ENCODE measurements at places on chromosomes 13 and 19.
A peak's percentile ranks its signal among the peaks of the same experiment; 100 is the strongest.

DNA sequence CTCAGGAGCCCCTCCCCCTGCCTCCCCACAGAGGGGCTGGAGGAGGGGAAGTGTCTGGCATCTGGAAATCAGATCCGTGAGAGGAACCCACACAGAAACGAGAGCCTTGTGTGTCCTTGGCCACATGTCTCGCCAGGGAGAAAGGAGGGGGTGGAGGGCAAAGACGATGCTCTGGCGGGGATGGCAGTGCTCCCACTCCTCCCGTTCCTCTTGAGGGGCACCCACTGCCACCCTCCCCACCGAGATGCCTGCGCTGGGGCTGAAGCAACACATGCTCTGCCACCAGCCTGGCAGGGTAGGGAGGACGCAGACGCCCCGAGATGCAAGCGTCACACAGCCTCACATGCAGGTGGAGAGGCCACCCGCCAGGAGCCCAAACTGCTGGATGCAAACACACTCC is 2.8 kb downstream of the ADGRL1 start:
- no peak for DNase-seq

DNA sequence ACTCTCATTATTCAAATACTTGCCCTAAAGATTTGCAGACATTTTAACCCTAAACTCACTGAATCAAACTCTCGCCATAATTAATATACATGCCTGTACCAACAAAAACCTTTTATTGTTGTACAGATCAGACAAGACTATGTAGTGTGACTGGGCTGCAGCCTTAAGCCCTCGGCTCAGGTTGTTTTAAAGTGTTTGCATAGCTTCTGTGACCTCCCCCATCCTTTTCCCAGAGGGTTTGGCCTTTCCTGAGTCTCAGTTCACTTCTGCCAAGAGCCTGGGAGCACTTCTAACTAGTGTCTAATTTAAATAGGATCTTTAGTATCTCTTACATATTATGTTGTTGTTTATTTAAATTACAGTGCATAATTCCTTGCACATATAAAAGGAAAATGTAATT is 158.2 kb downstream of the HS6ST3 start:
- DNase-seq, result no peak

DNA sequence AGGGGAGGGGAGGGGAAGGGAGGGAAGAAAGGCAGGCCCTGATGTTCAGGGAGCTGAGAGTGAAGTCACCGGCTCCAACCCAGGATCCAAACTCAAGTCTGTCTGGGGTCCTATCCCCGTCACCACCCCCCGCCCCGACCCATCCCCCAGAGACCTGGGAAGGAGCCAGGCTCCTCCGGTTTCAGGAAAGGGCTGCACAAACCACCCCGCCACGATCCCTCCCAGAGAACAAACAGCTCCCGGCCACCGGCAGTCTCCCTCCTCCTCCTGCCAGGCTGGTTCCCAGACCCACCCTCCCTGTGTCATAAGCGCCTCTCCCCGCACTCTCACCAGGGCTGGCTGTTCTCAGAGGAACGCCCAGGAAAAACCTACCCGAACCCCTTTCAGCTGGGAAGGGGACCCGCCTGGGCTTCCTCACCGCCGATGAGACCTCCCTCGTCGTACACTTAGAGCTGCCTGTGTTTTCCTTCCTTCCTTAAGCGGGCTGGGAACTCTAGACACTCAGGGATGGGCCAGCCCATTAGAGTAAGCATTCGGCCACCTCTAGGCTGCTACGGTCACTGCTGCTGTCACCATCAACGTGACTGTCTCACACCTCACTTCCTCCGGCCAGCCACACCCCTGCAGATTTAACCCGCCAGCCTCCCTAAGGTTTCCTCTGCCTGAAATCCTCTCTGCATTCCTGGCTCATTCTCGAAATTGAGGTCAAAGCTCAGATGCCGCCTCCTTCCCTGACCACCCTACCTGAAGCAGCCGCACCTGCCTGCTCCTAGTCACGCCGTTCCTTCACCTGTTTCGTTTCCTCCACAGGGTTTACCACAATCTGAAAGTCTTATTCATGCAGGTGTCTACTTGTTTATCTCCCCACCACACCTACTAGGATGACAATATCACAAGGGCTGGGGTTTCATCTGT is 6.3 kb upstream of the RDH13 start:
- peak; percentile 15 for DNase-seq

DNA sequence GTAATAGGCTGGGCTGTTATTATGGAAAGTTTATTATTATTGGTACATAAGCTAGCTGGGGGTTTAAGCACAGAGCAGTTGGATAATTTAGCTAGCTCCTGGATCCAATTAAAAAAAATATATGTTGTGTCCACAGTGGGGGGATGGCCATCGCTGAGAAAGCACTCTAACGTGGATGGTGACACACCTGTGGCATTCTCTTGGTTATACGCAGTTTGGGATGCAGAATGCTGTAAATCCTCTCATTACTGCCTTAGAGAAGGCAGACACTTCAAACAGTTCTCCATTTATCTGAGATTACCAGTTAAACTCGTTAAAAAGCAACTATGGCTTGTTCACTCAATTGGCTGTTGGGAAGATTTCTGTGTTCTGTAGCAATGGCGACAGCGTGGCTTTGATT is 2.4 kb upstream of the ZNF536 start:
- DNase-seq, result no peak

- DNase-seq, result no peak
Measured at GRCh38 chr19:23698711-23699520, 11.9 kb upstream of the ZNF675 start.

GRCh38 chr13:84661718-84662117 is 779.4 kb upstream of the SLITRK1 start:
- DNase-seq, result no peak

GRCh38 chr13:40376867-40377535 is 289.4 kb downstream of the FOXO1 start:
- no peak for DNase-seq
